Cerebellar cortex (tissue), 1 donor: ENCODE measurements at places on chromosomes 6 and 20.
A peak's percentile ranks its signal among the peaks of the same experiment; 100 is the strongest.

GRCh38 chr6:38976801-38977500 lies 71.6 kb upstream of the GLP1R start:
- DNase-seq, result no peak

DNA sequence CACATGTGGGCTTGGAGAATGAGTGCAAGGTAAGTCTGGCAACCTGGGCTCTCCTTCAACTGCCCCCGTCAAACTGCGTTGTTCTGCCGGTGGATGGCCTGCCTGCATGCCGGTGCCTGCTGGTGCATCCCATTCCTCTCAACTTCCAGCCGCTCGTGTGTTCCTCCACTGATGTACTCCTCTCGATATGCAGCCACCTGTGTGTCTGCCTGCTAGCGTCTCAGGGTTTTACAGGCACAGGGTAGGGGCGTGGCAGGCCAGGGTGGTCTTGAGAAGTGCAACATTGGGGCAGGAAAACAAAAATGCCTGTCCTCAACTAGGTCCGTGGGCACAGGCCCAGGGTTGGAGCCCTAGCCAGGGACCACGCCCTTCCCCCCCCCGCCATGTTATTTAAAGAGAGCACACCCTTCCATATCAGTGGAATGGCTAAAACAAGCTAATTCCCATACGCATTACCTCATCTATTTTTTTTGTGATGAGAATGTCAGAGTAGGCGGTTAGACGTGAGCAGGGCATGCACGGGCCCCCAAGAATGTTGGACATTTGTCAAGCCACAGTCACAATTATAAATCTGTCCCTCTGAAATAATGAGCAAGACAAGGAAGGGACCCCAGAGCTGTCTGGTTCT lies 33.2 kb downstream of the SERPINB6 start:
- DNase-seq, result no peak

DNA sequence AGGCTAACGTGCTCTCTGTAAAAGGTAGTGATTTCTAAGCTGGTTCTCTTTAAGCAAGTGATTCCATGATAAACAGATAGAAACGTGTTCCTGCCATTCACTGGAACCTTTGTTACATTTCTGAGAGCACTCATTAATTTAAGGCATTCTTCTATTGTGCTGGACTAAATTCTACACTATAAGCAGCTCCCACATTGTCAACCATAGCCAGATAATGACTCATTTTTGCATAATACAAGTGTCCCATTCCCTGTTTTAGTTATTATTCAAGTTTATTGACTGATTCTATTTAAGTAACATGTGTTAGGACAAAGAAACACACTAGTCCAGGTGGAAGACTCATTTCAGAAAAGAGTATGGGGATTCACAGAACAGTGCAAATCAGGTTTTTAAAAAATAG lies 13.5 kb upstream of the XRN2 start:
- no peak for DNase-seq

DNA sequence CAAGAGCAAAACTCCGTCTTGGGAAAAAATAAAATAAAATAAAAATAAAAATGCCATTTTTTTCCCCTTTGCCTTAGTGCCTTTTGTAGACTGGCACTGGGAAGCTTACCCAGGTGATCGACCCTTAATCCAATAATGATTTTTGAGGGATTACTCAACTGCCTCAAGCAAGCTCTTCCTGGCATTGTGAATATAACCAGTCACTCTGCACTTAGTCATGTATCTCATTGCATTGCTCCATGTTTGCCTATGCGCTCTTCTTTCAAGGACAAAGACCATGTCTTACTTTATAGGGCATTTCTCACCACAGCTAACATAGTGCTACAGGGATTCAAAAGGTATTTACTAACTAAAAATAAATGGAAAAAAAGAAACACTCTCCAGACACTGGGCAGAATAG lies 13.0 kb downstream of the GFOD1 start:
- no peak for DNase-seq

GRCh38 chr6:32912951-32913350 lies 27.9 kb downstream of the HLA-DMB start:
- no peak for DNase-seq

GRCh38 chr6:167129562-167129961 lies 6.7 kb downstream of the CCR6 start:
- no peak for DNase-seq

DNA sequence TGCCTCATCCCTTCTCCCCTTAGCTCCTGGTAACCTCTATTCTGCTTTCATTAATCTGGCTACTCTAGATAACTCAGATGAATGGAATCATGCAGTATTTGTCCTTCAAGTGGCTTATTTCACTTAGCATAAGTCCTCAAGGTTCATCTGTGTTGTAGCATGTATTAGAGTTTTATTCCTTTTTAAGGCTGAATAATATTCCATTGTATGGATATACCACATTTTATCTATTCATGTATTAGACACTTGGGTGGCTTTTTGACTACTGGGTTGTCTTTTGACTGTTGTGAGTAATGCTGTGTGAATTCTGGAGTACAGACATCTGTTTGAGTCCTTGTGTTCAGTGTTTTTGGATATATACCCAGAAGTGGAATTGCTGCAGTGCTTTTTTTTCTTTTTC lies 58.4 kb downstream of the PHF20 start:
- DNase-seq, result no peak

GRCh38 chr6:55826941-55827340 lies 48.4 kb downstream of the BMP5 start:
- no peak for DNase-seq

GRCh38 chr6:170445971-170446370 lies 107.1 kb downstream of the PSMB1 start:
- no peak for DNase-seq

DNA sequence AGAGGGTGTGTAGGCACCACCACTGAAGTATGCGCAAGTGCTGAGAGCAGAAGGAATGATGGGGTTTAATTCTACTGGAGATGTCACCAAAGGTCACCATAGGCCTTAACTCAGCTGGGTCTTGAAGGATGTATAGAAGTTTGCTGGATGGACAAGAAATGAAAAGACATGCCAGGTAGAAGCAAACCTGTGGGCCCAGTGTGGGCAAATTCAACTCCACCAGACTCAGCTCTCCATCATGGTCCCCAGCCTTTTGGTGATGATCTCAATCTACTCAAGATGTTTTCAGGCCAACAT lies 124.5 kb downstream of the SNX5 start:
- no peak for DNase-seq

- no peak for DNase-seq
These were observed 18.8 kb upstream of the TBC1D20 start for GRCh38 chr20:481167-481566.

- no peak for DNase-seq
These were observed 99.6 kb downstream of the SSR1 start for GRCh38 chr6:7213416-7213815.

- DNase-seq, result peak; percentile 27
These were observed 88.6 kb downstream of the BFSP1 start for GRCh38 chr20:17442588-17442987.

- DNase-seq, result no peak
These were observed 663 bp downstream of the FYN start for GRCh38 chr6:111872401-111873177.

DNA sequence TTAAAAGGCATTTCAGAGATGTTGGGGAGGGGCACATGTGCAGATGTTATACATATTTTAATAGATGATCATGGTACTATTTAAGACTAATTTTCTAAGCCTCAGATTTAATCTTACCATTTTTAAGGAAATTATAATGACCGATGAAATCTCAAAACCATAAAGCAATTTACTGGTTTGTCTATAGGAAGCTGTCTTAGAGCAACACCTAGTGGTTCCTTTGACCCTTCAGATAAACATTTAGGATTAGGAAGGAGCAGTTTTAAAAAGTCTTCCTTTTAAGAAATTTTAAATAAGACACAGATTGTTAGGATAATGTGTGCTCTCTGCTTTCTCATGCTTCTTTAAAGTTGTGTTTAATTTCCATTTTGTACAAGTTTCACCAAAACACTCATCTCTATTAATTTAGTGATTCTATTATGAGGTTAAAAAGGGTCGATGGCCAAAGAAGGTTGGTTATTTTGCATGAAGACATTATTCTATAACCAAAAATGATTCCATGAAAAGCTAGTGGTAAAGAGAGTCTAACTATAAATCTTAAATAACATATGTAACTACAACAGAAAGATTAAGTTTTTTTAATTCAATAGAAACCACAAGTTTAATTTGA lies 376.4 kb downstream of the HACE1 start:
- DNase-seq, result no peak

GRCh38 chr20:973785-974194 lies 28.3 kb downstream of the RSPO4 start:
- DNase-seq, result peak; percentile 12

GRCh38 chr6:11224252-11224965 lies 8.1 kb downstream of the NEDD9 start:
- DNase-seq, result no peak

GRCh38 chr20:11281240-11281639 lies 607.4 kb upstream of the JAG1 start:
- no peak for DNase-seq

GRCh38 chr6:135105710-135106109 lies 51.1 kb upstream of the HBS1L start:
- DNase-seq, result no peak

DNA sequence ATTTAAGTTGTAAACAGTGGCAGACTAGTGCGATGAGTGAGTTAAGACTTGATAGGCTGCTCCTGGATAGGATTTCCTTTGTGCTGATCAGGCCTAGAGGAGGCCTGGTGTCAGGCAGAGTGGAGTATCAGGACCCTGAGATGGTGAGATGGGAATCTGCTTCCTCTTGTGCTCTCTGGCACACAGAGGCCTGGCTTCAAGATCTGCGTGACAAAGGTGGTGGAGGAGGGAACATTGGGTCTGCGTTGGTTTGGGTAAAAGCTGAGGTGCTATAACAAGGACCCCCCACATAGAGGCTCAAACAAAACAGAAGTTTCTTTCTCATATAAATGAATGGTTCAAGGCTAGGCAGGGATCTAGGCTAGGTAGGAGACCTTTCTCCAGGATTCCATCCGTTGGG lies 20.3 kb downstream of the SCAND1 start:
- DNase-seq, result no peak

DNA sequence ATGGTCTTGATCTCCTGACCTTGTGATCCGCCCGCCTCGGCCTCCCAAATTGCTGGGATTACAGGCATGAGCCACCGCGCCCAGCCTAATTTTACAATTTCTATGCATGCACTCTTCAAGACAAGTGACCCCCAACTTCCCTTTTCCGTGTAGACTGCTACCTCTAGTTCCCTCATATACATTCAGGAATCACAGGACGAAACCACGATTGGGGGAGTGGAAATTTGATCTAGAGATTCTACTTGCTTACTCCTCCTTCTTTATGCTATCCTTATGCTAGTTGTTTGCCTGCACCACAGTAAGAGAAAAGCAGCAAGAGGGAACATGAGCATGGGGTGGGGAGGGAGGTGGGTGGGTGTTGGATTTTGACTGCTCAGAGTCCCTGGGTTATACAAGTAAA lies 34.9 kb downstream of the OSTM1 start:
- no peak for DNase-seq

DNA sequence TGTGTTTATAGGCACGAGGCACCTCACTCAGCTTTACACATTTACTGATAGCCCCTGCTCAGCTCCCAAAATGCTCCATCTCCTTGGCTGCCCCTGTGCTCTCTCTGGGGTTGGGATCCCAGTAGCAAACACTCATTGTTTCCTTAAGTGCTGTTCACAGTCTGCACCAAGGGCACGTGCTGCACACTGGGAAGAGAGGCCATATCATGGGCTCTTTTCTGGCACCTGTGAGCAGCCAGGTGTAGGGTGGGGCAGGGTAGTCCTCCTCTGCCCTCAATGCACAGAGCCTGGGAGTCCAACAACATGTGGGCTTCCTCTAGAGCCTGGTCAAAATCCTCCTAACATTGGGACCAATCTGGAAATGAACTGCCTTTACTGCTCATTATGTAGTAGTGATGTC lies 67.9 kb downstream of the BANF2 start:
- no peak for DNase-seq

- peak; percentile 77 for DNase-seq
These were observed 36.2 kb upstream of the DSP start for GRCh38 chr6:7505189-7505699.

GRCh38 chr6:136102991-136103688 lies 147.0 kb downstream of the MTFR2 start:
- DNase-seq, result no peak

- DNase-seq, result no peak
These were observed 2.2 kb upstream of the BTN3A2 start for GRCh38 chr6:26362836-26363220.

DNA sequence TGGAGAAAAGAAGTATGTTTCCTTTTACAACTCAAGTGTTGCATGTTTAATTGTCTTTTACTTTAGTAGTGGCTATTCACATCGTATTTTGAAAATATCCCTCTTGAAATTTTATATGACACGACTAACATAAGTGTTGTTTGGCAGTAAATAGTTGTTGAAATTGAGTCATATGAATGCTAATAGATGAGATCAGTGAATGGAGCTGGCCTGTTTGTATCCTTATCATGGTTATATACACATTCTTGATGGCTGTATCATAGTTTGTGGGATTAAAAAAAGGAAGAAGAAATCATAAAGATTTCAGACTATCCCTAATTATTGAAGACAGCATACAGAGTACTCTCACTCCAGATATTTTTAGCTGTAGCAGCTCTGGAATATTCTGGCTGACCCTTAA lies 8.2 kb upstream of the RAE1 start:
- no peak for DNase-seq

DNA sequence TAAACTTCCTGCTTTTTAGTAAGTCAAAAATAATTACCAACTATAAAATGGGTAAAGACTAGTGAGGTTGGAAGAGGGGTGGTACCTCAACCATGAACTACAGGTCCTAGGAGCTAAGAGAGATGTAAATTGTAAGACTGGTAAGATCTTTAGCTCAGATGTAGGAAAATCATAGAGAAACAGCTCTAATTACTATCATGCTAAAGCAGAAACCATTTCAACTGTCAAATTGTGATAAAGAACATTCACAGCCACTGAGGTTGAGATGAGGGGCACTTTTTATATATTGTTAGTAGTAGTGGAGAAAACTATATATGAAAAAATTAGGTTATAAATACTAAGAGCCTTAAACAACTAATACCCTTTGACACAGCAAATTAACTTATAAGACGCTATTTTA lies 20.0 kb downstream of the CDK19 start:
- no peak for DNase-seq

DNA sequence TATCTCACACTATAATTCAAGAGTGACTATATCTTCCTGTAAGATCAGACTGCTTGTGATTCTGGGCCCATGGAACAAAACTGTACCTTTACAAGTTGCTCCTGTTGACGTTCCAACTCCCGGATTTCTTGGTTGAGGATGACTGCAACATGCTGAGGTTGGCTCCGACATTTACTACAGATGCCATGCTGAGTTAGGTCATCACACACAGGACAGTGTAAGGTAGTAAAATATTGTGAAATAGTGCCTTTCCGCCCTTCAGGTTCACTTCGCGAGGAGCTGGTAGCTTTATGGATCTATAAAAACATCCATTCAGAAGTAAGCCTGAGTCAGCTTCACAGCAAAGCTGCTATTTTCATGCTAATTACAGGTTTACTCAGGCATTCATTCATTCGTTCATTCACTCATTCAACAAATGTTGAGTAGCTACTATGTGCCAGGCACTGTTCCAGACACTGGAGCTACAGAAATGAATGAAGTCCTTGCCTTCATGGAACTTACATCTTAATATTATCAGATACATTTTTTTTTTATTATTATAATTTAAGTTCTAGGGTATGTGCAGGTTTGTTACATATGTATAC lies 175.7 kb downstream of the REV3L start:
- DNase-seq, result no peak

GRCh38 chr6:32060966-32061655 lies 22.9 kb downstream of the CYP21A2 start:
- DNase-seq, result no peak
